ENCODE measurements at places on chromosomes 11 and 22.

DNA sequence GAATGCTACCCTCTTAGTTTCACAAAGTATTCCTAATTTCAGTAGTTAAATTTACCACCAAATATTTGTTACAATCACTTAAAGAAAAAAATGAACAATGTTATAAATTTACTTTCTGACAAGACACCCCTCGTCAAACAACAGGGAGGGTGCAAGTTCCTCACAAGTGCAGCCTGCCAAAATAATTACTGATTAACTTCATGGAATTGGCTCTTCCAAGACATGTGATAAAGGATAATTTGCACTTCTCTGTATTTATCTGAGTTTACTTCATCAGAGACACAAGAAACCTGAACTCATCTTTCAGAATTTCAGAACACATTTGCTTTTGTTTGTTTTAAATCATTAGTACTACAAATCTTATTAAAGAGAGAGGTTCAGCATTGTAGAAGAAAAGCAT, 66.5 kb downstream of the LARGE2 start:
- DNase-seq = no peak

DNA sequence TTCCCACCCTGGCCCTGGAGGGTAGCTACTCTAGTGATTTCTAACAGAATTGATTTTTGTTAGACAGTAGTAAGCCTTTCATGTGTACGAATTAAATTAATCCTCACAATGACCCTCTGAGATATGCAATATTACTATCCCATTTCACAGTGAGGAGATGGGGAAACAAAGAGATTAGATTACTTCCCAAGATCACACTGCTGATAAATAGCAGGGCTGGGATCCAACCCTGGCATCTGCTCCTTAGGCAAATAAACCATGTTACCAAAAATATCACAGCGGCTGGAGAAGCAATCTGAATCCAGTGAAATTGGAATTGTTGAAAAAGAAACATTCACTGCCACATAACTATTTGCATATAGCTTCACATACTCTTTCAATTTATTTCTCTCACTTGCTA, 12.8 kb upstream of the CAVIN3 start:
- DNase-seq = no peak

DNA sequence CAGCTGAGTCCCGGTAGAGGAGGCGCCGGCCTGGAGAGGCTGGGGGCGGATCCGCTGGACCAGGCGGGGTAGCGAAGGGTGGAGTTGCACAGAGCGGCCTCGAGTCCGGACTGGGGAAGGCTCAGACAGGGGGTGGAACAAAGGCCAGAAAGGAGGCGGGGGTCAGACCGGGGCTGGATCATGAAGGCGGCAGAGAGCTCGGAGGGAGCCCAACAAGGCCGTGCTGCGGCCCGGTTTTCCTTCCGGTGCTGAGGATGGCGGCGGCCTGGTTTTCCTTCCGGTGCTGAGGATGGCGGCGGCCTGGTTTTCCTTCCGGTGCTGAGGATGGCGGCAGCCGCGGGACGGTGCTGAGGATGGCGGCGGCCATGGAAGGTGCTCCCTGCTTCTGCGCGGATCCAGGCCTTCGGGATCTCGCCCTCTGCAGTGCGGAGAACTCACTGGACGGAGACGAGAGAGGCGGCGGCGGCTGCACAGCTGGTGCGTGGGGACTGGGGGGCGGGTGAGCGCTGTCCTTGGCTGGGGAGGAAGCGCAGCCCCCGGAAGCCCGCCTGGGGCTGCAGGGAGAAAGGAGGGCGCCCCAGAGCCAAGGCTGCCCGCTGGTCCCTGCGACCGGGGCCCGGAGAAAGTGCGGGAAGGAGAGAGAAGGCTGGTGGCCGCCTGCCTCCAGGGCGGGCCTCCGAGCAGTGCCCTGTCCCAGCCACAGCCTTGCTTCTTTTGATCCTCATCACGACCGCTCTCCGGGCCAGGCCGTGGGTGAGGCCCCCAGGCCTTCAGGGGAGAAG, 350.4 kb upstream of the B3GAT1 start:
- no peak for DNase-seq

GRCh38 chr11:69598147-69598546, 42.8 kb upstream of the CCND1 start:
- no peak for DNase-seq

GRCh38 chr11:76588455-76589325, 81.9 kb downstream of the LRRC32 start:
- no peak for DNase-seq

GRCh38 chr11:11608783-11609232, 13.0 kb downstream of the GALNT18 start:
- DNase-seq = no peak

DNA sequence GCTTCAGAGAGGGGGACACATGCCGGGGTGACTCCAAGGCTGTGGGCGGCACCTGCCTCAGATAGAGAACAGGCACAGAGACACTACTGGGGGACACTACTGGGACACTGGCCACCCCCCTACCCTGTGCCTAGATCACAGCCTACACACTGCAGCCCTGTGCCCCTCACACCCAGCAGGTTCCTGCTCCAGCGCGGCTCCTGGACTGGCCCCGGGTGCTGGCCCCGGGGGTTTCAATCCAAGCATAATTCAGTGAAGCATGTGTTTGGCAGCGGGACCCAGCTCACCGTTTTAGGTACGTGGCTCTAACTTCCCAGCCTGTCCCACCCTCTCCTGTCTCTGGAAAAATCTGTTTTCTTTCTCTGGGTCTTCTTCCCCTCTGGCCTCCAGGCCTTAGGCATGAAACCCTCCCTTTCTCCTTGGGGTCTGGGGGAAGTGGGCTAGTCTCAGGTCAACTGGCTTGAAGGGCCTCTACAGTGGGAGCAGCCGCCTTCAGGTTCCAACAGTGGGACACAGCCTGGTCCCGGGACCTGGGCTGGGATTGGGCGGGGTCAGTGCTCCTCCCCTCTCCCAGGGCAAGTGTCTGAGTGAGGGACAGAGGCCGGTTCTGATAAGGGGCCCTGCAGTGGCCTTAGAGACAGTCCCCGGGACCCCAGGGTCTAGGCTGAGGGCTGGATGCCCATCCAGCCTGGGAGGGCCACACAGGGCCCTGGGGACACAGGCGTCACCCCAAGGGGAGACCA, 98.8 kb downstream of the CRYBB2 start:
- DNase-seq = no peak

GRCh38 chr22:30922151-30922611, 46.4 kb downstream of the MORC2 start:
- no peak for DNase-seq

- DNase-seq = no peak
These were observed 98.1 kb downstream of the GAB2 start for GRCh38 chr11:78319453-78319955.

DNA sequence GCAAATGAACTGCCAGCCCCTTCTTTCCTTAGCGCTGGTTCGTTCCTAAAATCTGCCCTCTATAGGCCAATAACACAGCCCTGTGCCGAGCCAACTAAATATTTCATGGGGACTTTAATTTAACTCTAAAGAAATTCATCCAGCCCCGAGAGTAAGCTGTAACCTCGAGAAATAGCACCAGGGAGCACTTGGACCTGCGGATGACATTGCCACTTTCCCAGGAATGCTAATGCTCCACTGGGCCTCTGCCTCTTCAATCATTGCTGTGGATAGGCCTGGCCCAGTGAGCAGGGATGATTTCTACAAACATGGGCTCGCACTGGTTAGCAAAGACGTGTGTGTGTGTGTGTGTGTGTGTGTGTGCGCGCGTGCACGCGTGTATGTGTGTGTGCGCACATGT, 95.3 kb upstream of the TBCEL start:
- no peak for DNase-seq

DNA sequence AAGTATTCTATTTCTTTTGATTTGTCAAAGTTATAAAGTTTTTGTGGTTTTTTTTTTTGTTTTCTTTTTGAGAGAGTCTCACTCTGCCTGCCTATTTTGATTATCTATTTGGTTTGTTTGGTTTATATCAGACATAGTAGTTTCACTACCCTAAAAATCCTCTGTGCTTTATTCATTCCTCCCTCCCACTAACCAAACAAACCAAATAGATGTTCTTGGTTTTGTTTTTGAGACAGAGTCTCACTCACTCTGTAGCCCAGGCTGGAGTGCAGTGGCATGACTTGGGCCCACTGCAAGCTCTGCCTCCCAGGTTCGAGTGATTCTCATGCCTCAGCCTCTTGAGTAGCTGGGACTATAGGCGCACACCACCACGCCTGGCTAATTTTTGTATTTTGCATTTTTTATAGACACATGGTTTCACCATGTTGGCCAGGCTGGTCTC, 67.9 kb downstream of the ENTHD1 start:
- no peak for DNase-seq
